ENCODE measurements at places on chromosomes 3 and 15.

DNA sequence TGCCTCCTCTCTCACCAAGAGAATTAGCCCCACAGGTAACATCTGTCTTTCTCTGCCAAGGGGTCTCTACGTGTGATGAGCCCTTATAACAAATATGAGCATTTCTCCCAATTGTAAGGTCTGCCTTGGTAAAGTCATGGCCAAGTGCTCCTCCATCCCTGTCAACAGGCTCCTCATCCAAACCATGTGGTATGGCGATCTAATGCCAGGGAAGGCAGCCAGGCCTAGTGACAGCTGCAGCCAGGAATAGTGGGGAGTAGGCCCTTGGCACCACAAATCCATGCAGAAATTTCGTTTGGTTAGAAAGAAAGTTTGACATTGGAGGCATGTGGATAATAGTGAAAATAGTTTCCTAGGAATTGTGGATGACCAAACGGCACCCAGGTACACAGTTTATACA, 4.7 kb upstream of the LRTM1 start:
- DNase-seq, result peak; percentile 11

GRCh38 chr3:32045091-32045915, 61.1 kb upstream of the GPD1L start:
- DNase-seq, result peak; percentile 13

DNA sequence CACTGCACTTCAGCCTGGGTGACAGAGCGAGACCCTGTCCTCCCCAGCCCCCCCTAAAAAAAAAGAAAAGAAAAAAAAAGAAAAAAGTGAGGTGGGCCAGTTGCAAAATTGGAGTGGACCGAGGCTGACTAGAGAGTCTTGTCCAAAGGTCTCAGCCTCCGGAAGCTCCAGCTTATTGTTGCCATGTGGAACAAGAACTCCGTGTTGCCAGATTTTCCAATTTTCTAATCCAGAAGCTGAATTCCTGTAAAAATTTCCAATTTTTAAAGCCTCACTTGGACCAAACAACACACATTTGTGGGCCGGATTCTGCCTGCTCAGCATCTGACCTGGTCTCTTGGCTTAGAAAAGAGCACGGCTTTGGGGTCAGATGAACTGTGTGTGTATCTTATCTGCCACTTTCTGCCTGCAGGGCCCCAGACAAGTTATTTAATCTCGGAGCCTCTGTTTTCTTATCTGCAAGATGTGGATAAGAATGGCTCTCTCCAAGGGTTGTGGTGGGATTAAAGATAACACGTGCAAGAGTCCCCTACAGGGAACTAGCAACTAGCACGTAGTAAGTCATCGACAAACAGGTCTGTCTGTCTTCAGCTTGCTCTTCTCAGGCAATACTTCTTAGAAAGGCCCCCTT, 73.7 kb upstream of the TLE3 start:
- no peak for DNase-seq

GRCh38 chr3:76923485-76923884, 116.4 kb upstream of the ROBO2 start:
- no peak for DNase-seq

GRCh38 chr3:8542190-8543135, 40.8 kb downstream of the LMCD1 start:
- DNase-seq, result no peak

GRCh38 chr3:72485641-72486040, 362.6 kb downstream of the SHQ1 start:
- DNase-seq, result no peak

DNA sequence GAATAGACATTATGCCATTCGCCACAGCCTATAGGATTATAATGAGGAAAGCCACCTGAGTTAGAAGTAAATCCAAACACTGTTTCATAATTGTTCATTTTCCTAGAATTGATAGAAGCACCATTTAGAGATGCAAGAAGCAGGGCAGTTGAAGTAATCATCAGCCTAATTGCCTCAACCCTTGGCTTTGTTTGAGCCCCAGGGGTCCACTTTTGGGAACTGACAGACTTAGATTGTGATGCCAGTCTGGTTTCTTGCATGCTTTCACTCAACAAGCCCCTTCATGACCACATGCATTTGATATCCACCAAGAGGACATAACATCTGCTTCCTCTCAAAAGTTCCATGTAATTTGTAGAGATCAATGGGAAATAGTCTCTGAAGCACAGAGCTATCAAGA, 97.2 kb upstream of the COL8A1 start:
- no peak for DNase-seq

DNA sequence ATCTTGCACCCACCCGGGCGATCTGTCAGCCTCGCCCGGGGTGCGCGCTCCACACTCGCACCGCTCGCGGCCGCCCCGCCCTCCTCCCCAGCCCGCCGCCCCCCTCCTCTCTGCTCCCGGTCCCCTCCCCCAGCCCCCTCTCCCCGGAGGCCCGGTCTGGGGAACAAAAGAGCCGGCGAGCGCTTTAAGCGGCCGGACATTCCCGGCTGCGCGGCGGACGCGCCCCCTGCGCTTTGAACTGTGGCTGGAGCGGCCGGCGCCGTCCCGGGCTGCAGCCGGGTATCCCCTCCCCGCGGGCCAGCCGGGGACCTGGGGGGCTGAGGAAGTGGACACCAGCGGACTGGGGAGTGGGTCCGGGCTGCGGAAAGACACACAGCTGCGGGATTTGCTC, at the start of gene IGDCC3:
IGDCC3 (minus strand) TSS at position 27 of the 391 bp plus-strand sequence. CDS start 214 bp downstream, outside the sequence.
- DNase-seq, result no peak

- DNase-seq, result peak; percentile 21
Measured at GRCh38 chr15:93152951-93153350, 63.9 kb upstream of the RGMA start.

DNA sequence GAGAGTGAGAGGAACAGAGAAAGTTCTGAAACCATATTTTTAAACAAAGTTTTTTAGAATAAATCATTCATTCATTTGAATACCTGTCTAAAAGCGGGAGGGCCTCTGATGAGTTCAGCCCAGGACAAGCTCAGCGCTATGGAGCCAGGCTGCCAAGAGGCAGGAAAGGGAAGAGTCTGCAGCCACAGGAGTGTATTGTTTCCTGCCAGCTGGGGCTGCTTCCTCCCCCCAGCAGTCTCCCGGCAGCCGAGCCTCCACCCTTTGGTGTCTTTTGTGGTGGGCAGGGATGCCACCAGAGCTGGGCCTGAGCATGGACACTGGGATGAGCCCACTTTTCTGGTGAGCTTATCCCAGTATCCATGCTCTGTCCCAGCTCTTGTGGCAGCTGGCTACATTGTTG, 199.5 kb upstream of the TPRG1 start:
- DNase-seq, result no peak

DNA sequence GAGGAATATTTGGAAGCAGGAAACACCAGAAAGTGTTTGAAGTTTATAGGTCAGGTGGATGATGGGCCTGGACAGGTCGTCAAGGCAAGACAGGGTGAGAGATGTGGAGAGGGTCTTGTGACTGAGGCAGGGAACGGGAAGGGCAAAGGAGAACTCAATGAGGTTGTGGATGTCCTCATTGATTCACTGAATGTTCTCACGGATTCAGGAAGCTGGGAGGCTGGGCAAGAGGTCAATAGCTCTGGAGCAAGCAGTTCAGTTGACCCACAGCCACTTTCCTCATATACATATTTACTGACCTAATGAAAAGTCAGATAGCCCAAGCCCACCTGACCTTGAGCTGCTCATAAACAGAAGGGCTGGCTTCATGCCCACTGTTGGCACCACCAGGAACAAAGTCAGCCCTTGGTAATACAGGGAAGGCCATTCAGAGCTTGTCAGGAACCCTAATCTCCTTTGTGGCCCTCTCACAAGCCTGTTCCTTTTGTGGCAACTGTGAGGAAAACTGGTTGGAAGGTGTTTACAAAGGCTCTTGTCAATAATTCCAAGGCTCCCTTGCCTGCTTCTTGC, 31.6 kb downstream of the ARRDC4 start:
- no peak for DNase-seq

DNA sequence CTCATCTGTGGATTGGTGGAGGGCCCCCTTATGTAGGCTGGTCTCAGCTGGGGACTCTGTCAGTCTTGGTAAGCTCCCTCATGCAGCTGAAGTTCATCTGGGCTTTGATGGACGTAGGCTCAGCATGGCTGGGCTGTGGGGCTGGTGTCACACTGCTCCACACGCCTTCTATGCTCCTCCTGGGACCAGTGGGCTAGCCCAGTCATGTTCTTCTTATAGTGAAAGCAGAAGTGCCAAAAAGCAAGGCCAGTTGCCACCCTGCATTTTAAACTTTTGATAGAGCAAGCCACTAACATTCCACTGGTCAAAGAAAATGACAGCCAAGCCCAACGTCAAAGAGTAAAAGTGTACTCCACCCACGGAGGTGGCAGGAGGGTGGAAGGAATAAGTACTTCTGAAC, 165.5 kb downstream of the MEX3B start:
- no peak for DNase-seq

DNA sequence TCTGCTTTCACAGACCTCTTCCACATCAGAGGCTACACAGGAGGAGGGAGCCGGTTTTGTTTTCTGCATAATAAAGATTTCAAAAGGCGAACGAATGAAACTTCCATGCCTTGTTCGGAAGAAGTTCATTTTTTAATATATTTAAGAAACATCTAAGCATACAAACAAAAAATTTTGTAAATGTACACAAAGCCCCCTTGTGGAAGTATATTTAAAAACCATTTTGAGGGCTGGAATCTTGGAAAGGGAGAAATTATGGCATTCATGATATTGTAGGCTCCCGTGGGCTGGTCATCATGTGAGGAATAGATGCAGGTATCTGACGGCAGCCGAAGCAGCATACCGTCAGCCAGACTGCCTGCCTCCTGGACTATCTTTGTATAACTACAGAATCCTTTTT, 90.4 kb downstream of the MECOM start:
- no peak for DNase-seq

GRCh38 chr15:65389226-65389625, 11.4 kb upstream of the IGDCC3 start:
- DNase-seq, result no peak

DNA sequence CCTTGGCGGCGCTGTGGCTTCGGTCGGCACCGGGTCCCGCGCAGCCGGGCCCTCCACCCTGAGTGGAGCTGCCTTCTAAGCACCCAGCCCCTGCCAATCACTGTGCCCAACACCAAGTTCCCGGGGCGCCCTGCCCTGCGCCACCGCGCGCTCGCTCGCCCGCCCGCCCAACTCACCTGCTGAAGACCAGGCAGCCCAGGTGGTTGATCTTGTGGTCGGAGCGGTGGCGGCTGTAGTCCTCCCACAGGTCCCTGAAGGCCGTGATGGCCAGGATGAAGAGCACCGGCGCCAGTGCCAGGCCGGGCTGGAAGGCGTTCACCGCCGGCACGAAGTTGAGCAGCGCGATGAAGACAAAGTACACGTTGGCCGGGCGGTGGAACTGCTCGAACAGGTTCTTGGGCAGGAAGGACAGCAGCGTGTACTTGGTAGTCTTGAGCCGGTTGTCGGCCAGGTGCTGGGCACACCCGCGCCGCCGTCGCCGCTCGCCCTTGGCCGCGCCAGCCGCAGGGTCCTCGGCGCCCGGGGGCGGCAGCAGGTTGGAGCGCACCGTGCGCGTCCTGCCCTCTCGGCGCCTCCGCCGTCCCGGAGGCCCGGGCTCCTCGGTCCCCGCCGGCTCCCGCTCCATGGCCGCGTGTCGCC, 536 bp downstream of the ATP10A start:
- no peak for DNase-seq

DNA sequence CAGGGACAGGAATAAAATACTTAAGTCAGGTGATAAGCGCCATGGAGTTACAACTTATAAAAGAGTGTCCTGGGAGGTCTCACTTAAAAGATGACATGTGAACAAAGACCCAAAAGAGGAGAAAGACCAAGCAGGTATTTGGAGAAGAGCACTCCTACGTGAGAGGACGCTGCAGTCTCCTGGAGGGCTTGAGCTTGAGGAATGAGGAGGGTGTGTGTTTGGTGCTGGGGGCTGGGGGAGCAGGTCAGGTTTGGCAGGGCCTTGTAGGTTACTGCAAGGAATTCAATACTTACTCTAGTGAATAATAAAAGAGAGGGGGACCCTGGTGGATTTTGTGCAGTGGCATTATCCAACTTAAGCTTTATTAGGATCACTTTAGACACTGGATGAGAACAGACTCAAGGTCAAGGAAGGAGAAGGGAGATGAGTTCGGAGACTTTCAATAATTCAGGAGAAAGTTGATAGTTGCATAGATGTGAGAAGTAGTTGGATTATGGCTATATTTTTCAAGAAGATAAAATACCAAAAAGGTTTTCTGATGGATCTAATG, 32.4 kb downstream of the TNIK start:
- no peak for DNase-seq

GRCh38 chr3:133742351-133743091, 3.7 kb upstream of the TF start:
- DNase-seq, result no peak

DNA sequence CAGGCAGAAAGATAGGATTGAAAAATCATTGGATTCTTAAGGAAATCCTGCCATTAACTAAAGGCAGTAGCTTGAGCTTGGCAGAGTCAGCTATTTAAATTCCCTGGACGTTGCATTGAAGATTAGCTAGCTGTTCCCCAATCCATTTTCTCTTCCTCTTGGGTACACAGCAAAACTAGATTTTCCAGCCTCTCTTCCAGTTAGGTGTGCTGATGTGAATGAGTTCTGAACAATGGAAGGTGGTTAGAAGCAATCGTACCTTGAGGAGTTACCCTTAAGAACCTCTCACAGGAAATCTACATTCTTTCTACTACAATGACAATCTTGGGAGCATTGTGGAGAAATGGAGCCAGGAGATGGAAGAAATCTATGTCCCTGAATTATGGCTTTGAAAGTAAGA, 383.2 kb upstream of the TBL1XR1 start:
- no peak for DNase-seq

- no peak for DNase-seq
Measured at GRCh38 chr15:33742306-33742705, 226.0 kb upstream of the CHRM5 start.

DNA sequence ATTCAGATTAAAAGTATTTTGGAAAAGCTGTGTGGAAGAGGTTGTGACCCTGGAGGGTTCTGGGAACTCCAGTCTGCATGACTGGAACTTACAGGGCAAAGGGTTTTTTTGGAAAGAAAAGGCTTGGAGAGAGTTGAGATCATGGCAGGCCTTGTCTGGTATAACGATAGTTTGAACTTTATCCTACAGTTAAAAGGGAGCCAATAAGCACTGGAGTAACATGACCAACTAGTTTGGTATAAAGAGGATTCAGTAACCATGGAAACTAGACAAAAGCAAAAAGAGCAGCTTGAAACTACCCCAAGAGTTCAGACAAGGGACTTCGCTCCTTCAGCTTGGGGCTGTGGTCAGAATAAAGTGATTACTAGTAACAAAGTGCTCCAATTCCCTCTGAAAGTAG, 151.2 kb upstream of the TMCO5A start:
- DNase-seq, result no peak

GRCh38 chr15:94279736-94280135, 48.4 kb downstream of the MCTP2 start:
- DNase-seq, result no peak

DNA sequence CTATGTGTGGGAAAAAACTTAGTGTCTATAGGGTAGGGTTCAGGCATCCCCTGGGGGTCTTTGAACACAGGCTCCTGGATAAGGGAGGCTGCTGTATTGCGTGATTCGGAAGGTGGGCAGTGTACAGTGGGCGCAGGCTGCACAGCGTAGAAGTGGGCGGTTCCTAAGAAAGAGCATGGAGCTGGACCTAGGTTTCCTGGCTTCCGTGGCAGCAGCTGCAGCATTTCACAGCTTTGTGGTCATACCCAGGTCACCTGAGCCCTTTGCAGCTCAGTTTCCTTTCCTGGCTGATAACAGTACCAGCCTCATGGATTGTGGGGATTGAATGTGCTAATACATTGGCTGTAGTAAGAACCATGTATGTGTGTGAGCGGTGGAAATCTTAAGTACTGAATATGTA, 22.2 kb downstream of the CFAP100 start:
- DNase-seq, result no peak
